ENCODE measurements at places on chromosomes 2 and 18. TPM values are rescaled to one million over a fixed set of nuclear protein-coding genes. Genes with fewer than 3 reads are reported as not detected.
A peak's percentile ranks its signal among the peaks of the same experiment; 100 is the strongest.

Gene C2orf78
- 0.51 TPM for total RNA-seq

Gene NR4A2
- 1.4 TPM for total RNA-seq

Gene SCYGR4
- not detected for total RNA-seq

Gene NEURL3
- 0.44 TPM for total RNA-seq

Gene VIT
- not detected for total RNA-seq

Gene CNGA3
- not detected for total RNA-seq

Gene OTOS
- not detected for total RNA-seq

DNA sequence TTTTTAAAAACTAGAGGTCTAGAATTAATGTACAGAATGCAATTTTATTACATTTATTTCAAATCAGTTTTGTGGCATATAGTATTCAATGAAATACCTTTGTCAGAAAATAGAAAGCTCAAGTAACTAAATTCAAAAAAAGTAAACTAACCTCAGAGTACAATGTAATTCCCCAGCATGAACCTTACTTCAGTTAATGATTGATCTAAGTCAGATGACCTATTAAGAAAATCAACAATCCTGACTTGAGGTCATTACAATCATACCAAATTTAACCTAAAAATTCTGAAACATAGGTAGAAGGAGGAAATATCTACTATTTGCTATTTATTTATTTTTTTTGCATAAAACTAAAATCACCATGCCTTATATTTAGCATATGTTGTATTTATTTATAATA, 142.9 kb downstream of the CCDC102B start:
- H3K27me3 ChIP-seq, result no peaks in the 10 kb centered on the region
- H3K27ac ChIP-seq, result no peak overlapping the region
- H3K36me3 ChIP-seq, result no peaks in the 10 kb centered on the region
- H3K4me1 ChIP-seq, result no peaks in the 10 kb centered on the region
- H3K4me3 ChIP-seq, result no peak overlapping the region

DNA sequence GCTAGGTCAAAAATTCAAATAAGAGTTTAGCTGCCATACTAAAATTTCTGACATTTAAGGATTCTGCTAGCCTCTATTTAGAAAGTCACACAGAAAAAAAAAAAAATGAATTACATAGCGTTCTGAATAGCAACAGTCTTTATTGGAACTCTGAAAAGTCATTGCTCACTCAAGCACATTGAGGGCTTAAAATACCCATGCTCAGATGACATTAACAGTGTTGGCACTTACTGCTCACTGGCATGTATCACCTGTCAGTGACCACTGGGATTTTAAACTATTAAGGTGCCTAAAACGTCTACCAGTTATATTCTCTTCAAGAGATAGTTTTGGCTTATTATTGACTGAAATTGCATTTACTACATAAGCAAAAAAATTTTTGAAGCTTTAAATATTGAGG, 468.0 kb upstream of the SPHKAP start:
- no peak overlapping the region for H3K27ac ChIP-seq
- H3K4me1 ChIP-seq, result no peaks in the 10 kb centered on the region
- no peaks in the 10 kb centered on the region for H3K27me3 ChIP-seq
- H3K36me3 ChIP-seq, result no peaks in the 10 kb centered on the region
- H3K4me3 ChIP-seq, result no peak overlapping the region

- H3K27me3 ChIP-seq, result no peaks in the 10 kb centered on the region
- no peak overlapping the region for H3K4me3 ChIP-seq
- no peak overlapping the region for H3K27ac ChIP-seq
Observed at GRCh38 chr2:175234153-175234552, 52.6 kb upstream of the ATP5MC3 start.

- peaks cover 6% of the 10 kb centered on the region for H3K4me1 ChIP-seq
- DNase-seq, result no peak
- no peak overlapping the region for H3K27ac ChIP-seq
Observed at GRCh38 chr2:238157506-238158017, 1.2 kb upstream of the ERFE start.

DNA sequence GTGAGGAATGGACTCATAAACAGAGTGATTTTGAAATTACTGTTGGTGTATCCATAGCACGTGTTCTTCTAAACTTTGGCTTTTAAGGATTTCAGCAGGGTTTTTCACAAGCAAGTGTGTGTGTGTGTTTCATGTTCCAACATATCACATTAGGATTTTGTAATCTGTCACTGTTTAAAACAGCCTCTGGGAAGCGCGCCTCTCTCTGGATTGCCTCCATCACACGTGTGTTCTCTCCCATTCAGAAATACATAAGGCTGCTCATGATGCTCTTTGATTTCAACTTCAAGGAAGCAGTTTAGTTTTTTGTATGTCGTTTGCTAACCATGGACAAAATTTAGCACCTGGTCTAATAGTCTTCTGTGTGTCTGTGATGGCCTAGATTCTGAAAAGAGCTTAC, 370.4 kb downstream of the MTX2 start:
- peaks cover 12% of the 10 kb centered on the region for H3K27me3 ChIP-seq
- H3K4me3 ChIP-seq, result no peak overlapping the region
- no peak overlapping the region for H3K27ac ChIP-seq
- H3K36me3 ChIP-seq, result no peaks in the 10 kb centered on the region

- H3K27ac ChIP-seq, result no peak overlapping the region
- DNase-seq, result no peak
- no peak overlapping the region for H3K4me3 ChIP-seq
- no peaks in the 10 kb centered on the region for H3K36me3 ChIP-seq
- H3K27me3 ChIP-seq, result no peaks in the 10 kb centered on the region
Observed at GRCh38 chr2:241728627-241729026, 5.8 kb upstream of the D2HGDH start.

- DNase-seq, result no peak
- H3K27ac ChIP-seq, result no peak overlapping the region
- no peaks in the 10 kb centered on the region for H3K27me3 ChIP-seq
- H3K4me1 ChIP-seq, result peaks cover 3% of the 10 kb centered on the region
- no peaks in the 10 kb centered on the region for H3K36me3 ChIP-seq
- H3K4me3 ChIP-seq, result no peak overlapping the region
Observed at GRCh38 chr2:45794134-45794617, 142.7 kb downstream of the PRKCE start.

DNA sequence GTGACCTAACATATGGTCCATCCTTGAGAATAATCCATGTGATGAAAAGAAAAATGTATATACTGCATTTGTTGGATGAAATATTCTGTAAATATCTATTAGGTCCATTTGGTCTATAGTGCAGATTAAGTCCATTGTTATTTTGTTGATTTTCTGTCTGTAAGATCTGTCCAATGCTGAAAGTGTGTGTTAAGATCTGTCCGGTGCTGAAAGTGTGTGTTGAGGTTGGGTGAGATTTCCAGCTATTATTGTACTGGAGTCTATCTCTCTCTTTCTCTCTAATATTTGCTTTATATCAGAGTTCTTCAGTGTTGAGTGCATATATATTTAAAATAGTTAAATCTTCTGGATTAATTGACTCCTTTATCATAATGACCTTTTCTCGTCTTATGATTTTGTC, 828.8 kb upstream of the CRIM1 start:
- no peaks in the 10 kb centered on the region for H3K36me3 ChIP-seq
- H3K27ac ChIP-seq, result no peak overlapping the region
- H3K27me3 ChIP-seq, result no peaks in the 10 kb centered on the region

DNA sequence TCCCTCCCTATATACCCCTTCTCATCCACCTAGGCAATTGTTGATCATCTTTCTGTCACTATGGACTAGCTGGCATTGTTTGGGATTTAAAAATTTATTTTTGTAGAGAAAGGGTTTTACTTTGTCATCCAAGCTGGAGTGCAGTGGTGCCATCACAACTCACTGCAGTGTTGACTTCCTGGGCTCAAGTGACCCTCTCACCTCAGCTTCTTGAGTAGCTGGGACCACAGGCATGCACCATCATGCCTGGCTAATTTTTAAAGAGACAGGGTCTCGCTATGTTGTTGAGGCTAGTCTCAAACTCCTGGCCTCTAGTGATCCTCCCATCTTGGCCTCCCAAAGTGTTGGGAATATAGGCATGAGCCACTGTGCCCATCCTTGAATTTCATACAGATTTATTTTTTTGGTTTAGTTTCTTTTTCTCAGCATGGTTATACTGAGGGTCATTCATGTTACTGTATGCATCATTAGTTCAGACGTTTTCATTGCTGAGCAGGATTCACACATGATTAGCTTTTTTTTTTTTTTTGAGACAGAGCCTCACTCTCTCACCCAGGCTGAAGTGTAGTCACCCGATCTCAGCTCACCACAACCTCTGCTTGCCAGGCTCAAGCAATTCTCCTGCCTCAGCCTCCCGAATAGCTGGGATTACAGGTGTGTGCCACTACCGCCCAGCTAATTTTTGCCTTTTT, 8.6 kb upstream of the PCARE start:
- no peaks in the 10 kb centered on the region for H3K36me3 ChIP-seq
- peak overlapping the region; percentile 46 for H3K4me3 ChIP-seq
- no peaks in the 10 kb centered on the region for H3K27me3 ChIP-seq
- H3K27ac ChIP-seq, result peak overlapping the region; percentile 57
- peaks cover 16% of the 10 kb centered on the region for H3K4me1 ChIP-seq
- DNase-seq, result peak; percentile 55

DNA sequence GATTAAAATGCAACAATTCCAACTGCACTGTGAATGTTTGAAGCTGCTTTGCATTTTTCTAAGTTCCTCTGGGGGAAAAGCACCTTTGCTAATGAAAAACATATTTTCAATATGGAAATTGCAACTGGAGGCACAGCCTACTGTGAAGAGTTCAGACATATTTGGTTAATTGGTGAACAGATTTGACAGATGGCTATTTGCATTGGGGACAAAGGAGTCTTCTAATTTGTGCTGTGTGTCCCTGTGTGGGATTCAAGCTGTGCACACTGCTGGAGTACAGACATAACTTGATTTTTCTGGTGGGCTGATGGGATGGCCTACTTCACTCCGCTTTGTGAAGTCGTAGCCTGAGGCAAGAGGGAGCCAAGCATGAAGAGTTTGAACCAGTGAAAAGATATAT, 40.7 kb upstream of the ARHGAP25 start:
- H3K4me1 ChIP-seq, result peaks cover 26% of the 10 kb centered on the region
- H3K4me3 ChIP-seq, result no peak overlapping the region
- no peaks in the 10 kb centered on the region for H3K36me3 ChIP-seq
- no peak for DNase-seq
- no peaks in the 10 kb centered on the region for H3K27me3 ChIP-seq
- no peak overlapping the region for H3K27ac ChIP-seq

GRCh38 chr2:14631406-14632040, 994 bp upstream of the LRATD1 start:
- DNase-seq, result no peak
- no peak overlapping the region for H3K27ac ChIP-seq
- no peak overlapping the region for H3K4me3 ChIP-seq

DNA sequence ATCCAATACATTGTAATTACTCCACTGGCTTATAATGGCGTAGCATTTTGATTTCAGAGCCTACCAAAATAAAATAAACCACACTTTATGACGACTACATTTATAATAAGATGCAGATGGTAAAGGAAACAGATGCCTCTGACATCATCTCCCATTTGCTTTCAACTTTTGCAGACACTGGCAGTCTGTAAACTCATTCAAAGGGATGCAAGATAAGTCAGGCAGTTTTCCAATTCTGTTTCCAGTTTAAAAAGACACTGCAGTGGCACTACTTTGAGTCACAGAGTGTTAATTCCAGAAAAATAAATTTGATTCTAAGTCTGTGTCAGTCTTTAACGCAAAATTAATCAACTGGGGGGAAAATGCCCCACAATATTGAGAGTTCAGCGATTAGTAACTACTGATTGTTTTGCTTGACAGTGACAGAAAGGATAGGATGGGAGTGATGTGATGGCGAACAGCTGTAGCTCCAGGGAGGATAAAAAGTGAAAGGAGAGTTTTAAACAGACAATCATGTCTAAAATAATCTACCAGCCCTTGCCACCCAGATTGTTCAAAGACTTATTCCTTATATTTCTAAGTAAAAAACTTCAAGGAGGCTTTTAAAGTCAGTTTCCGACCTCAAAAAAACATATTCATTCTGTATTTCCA, 6.7 kb downstream of the DSEL start:
- H3K4me3 ChIP-seq, result no peak overlapping the region
- no peak for DNase-seq
- no peak overlapping the region for H3K27ac ChIP-seq
- no peaks in the 10 kb centered on the region for H3K4me1 ChIP-seq

GRCh38 chr18:48340560-48340959, 68.6 kb downstream of the ZBTB7C start:
- no peak for DNase-seq
- no peaks in the 10 kb centered on the region for H3K27me3 ChIP-seq
- H3K4me1 ChIP-seq, result no peaks in the 10 kb centered on the region
- no peak overlapping the region for H3K27ac ChIP-seq
- H3K4me3 ChIP-seq, result no peak overlapping the region

DNA sequence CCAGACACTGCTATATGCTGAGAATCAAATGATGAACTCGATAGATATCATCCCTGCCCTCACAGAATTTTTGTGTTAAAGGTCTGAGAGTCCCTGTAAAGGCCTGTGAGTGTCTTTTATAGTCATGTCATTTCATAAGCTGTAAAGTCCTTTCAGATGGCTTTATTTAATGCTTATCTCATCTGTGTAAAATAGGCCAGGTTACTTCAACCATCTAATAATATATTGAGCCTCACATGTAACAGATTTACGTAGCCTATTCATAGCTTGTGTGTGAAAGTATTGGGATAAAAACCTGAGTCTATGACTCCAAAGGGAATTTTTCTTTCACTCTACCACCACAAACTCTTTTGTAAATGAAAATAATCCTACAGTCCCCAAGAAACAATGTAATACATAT, 672.0 kb upstream of the SYT4 start:
- H3K27me3 ChIP-seq, result no peaks in the 10 kb centered on the region
- H3K4me1 ChIP-seq, result no peaks in the 10 kb centered on the region
- H3K36me3 ChIP-seq, result no peaks in the 10 kb centered on the region

- H3K4me3 ChIP-seq, result no peak overlapping the region
- no peaks in the 10 kb centered on the region for H3K36me3 ChIP-seq
- H3K4me1 ChIP-seq, result peaks cover 19% of the 10 kb centered on the region
- H3K27ac ChIP-seq, result peak overlapping the region; percentile 83
Observed at GRCh38 chr2:142867136-142867535, 10.3 kb upstream of the KYNU start.

DNA sequence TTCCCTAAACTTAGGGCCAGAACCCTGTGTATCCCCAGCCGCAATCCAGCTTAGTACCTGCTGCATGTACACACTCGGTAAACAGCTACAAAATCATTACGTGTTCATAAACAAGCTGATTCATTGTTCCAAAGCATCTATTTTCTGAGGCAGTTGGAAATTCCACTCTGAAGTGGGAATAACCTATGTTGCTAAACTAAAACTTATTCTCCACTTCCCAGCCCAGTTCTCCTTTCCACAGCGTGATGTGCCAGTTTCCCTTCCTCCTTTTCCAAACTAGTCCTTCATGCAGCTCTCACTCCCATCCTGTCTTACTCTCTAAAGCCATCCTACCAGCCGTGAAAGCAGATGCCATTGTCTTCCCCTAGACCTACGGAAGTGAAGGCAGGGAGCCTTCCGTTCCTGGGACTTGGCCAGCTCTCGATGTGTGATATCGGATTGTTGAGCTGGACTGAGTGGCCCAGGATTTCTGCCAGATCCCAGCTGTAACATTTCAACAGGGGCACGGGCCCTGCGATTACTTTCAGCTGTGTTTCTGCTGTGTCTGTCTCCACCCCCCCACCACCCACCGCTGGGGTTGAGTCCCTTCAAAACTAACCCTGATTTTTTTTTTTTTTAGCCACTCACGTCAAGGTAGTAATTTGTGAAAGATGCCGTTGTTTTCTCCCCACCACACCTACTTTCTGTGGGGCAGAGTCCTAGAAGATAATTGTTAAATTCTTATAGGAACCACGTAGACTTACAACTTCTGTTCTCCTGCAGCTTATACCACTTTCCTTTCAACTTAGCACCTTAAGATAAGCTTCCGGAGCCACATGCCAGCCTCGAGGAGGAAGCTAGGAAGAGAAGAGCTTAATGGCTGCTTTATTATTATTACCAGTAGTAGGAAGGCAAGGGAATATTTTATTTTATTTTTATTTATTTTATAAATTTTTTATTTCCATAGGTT, 100.9 kb downstream of the CRIM1 start:
- H3K36me3 ChIP-seq, result no peaks in the 10 kb centered on the region
- H3K27ac ChIP-seq, result no peak overlapping the region
- no peaks in the 10 kb centered on the region for H3K4me1 ChIP-seq
- H3K27me3 ChIP-seq, result no peaks in the 10 kb centered on the region
- DNase-seq, result no peak
- no peak overlapping the region for H3K4me3 ChIP-seq
